Urinary bladder (tissue), 4 donors: ENCODE measurements at places on chromosomes 1 and 21. TPM values are rescaled to one million over a fixed set of nuclear protein-coding genes. Genes with fewer than 3 reads are reported as not detected.

Gene KPRP
- not detected for total RNA-seq

Gene IVL
- 2.7 TPM for total RNA-seq

Gene S100A5
- total RNA-seq = not detected

Gene IGSF5
- total RNA-seq = 0.69 TPM

Gene HPCAL4
- total RNA-seq = 2.5 TPM

Gene NHLH1
- not detected for total RNA-seq

GRCh38 chr1:222181191-222181590, 366.7 kb downstream of the HHIPL2 start:
- no peak for DNase-seq

DNA sequence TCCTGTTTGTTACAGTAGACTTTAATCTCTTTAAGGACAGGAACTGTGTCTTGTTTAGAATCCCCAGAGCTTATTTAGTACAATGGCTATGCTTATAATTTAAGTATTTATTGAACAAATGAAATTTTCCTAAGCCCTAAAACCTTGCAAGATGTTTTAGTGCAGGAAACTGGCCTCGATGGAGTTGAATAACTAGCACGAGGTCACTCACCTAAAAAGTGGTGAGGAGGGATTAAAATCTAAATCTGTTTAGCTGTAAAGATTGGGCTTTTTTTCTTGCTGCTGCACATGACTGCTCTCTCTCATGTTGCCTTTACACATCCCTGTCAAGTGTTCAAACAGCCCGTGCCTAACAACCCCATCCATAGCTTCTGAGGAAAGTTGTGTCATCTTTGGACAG, 10.2 kb downstream of the NFYC start:
- DNase-seq = no peak

DNA sequence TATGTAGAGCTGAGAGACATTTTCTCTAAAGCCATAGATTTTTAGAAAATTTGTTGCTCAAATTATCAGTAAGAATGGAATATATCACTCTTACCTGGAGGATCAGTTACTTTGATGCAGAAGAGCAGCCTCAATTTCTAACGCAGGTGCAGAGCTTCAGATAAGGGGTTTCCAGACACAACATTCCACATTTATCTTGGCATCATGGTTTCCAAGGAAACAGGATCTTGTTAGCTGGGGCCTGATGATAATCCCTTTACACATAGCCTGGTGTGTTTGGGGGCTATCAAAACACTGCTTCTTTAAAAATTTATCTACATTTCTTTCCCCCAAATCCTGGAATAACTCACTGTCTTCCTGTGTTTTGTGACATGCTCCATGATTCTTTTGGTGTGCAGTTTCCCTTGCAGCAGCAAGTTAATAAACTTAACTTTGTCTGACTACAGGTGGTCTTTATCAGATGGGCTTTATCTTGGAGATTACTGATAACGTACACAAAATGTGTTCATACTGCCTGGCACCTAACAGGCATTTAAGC, 2.7 kb upstream of the STX12 start:
- DNase-seq = no peak

DNA sequence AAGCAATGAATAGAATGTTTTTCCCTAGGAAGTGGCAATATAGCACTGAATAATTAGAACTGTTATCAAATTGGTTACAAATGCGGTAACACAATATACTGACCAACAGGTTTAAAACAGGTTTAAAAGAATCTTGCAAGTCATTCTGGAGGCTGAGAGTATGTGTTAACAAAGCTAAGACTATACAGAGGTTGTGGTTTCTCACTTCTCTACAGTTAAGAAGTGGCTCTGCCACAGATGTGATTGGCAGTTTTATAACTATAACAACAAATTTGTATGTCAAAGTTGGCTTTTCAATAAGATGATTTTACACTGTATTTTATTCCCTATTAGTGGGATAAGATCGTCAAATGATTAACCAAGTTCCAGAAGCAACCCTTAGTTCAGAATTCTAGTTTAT, 7.1 kb downstream of the ANGEL2 start:
- DNase-seq = no peak

GRCh38 chr1:226871636-226872327, 1.4 kb downstream of the PSEN2 start:
- no peak for DNase-seq

DNA sequence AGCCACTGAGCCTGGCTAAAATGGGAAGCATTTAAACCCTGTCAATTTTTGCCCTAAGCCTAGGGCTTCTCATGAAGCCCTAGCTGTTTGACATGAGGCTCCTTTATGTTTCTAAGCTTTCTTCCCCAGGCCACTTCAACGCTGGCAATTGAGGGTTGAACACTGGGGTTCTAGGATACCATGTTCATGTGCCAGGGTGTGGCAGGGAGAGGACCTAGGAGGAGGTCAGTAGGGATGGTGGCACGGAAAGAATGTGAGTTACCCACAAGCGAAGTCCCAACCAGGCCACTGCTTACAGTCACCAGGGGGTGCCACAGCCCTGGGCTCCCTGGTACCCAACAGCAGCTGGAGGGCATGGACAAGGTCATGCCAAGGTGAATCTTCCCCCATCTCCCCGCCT, 90.8 kb upstream of the AJAP1 start:
- DNase-seq = no peak

- DNase-seq = peak; percentile 50
These were observed 431 bp upstream of the C1orf52 start for GRCh38 chr1:85259912-85260274.

GRCh38 chr1:160578175-160578524, 1.1 kb downstream of the CD84 start:
- DNase-seq = no peak

- peak; percentile 15 for DNase-seq
These were observed 10.2 kb downstream of the YBX1 start for GRCh38 chr1:42692461-42692860.

- DNase-seq = no peak
These were observed 21.8 kb downstream of the LPAR3 start for GRCh38 chr1:84871181-84871580.

- DNase-seq = no peak
These were observed 6.9 kb upstream of the SRP9 start for GRCh38 chr1:225770561-225771248.

DNA sequence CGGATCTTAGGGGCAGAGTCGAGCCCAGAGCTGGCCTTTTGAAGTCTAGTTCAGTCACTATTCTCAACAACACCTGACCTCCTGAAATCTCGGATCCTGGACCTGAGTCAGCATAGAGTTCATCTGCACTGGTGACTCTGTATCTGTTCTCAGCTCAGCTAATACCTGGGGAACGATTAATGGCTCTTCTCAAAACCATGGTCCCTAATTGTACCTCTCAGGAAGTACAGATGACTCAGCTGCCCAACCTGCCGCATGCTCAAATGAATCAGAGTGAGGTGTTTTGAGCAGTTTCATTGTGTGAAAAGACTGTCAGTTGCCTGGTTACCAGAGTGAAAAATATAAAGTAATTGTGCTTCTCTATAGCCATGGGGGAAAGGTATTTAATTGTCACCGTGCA, 89.2 kb downstream of the SLC35F3 start:
- DNase-seq = no peak

- DNase-seq = no peak
These were observed 675.8 kb downstream of the MATN1 start for GRCh38 chr1:30047576-30047975.

DNA sequence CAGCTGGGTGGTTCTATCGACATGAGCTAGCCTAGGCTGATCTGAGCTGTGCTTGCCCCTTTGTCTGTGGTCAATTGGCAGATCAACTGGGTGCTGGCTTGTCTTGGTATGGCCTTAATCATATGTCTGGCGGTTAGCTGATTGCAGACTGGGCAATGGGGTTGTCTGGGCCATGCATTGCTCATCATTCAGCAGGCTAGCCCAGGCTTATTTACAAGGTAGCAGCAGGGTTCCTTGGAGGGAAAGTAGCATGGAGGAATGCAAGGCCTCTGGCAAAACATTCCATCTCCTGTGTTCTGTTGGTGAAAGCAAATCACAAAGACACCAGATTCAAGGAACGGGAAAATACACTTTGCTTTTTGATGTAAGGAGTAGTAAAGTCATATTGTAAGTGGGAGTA, 84.0 kb upstream of the IVNS1ABP start:
- DNase-seq = no peak

DNA sequence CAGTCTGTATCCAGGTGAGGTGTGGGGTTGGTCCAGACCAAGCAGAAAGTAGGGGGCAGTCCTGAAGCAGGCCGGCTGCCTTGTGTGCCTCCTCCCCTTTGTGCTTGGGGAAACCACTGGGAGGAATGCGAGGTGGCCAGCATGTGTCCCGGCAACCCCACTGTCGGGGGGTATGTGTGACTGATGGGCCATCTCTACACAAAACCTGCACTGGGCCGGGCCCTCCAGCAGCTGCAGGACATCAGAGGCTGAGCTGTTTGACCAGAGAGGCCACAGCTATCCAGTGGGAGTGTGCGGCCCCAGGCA, 33.3 kb downstream of the TMEM51 start:
- DNase-seq = no peak

DNA sequence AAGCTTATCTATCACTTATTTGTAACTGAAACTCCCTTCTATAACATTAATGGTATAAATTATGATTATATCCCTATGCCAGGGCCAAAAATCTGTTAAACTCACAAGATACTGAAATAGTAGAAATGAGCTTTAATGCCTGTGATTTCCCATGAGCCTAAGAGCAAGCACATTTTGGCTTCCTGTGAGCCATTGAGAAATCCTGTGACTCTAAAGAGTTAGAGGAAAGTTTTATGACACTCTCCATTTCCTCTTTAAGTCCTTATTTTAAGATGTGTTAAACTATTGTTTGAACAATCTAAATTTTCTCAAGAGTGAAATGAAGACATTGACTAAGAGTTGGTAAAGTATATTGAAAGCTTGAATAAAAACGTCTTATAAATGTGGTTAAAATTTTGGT, 45.6 kb downstream of the SUCO start:
- DNase-seq = no peak

GRCh38 chr1:43551396-43551888, 20.8 kb downstream of the PTPRF start:
- DNase-seq = no peak

DNA sequence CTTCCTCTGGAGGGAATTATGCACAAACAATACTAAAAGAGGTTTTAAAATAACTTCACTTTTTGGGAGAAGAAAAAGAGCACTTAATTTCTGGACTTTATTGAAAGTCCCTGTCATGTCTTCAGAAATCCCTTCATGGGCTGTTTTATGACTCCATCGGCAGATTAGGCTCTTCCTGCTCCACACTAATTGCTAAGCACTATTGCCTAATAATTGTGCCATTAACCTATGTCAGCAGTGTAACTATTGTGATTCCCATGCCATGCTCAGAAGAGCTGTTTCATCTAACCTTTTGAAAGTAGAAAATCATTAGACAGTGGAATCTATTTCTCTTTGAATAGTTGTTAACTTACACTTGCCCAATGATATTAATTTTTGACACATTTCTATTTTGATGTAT, 489.3 kb upstream of the RUNX1 start:
- no peak for DNase-seq

DNA sequence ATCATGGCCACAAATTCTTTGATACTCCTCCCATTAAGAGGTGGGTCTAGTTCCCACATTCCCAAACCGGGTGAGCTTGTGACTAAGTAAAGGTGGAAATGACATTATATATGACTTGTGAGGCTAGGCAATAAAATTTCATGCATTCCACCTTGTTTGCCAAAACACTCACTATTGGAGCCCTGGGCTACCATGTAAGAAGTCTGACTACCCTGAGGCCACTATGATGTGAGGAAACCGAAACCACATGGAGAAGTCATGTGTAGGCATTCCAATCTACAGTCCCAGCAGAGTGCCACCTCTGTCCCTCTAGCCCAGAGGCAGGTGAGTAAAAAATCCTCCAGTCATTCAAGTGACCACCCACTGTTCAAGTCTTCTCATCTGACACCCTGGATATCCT, 17.9 kb upstream of the SMG7 start:
- DNase-seq = no peak

GRCh38 chr1:23564529-23565122, 5.3 kb upstream of the ID3 start:
- DNase-seq = no peak

DNA sequence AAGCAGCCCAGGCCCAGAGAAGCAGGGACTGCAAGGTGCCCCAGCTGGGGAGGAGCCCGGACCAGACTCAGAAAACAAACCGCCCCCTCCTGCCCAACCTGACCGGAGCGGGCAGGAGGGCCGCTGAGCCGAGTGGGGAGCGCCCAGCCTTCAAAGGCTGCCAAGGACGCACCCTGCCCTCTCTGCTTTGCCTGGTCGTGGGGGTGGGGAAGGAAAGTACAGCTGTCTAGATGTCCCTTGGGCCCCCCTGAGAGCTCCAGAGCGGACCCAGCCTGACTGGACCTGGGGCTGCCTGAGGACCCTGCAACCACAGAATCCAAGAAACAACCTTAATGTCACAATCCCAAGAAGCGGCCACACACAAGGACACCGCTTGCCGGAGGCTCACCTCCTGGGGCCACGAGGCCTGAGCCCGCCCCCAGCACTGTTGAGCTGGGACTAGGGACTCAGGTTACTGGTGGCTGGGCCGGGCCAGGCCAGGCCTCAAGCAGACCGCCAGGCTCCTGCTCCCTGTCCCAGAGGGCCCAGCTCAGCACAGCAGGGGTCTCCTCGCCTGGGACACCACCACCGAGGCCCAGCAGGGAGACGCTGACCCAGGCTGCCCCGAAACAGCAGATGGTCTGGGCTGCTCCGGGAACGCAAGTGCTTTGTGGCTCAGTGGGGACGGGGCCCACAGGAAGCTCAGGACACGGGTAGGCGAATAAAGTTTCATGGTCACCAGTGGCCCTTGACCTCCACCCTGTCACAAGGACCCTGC, 1.4 kb downstream of the DVL1 start:
- no peak for DNase-seq

DNA sequence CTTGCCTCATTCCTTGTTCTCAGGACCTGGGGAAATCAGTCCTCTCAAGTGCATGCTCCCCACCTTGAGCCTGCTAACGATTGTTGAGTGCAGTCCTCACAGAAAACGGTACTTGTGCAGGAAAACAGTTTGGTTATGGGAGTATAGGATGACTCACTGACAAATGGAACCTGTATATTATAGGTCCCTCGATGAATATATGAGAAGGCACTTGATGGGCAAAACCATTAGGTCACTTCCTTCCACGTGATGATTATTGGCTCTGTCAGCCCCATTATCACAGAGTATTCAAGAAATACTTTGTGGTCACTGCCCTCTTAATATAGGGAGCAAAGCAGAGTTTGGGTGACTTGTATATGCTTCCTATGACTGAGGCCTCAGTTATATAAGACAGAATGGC, 6.2 kb downstream of the CCDC17 start:
- no peak for DNase-seq

- DNase-seq = no peak
These were observed 22.5 kb downstream of the DISP3 start for GRCh38 chr1:11501491-11501897.
